ENCODE measurements at places on chromosomes 13 and 19.

GRCh38 chr13:41567363-41567762 is 110.0 kb downstream of the RGCC start:
- DNase-seq: no peak

- no peak for DNase-seq
These were observed 420 bp downstream of the IL17D start for GRCh38 chr13:20703780-20704458.

GRCh38 chr13:110525328-110526319 is 35.9 kb downstream of the RAB20 start:
- no peak for DNase-seq

GRCh38 chr19:5578097-5578846 is 10.5 kb upstream of the TINCR start:
- no peak for DNase-seq

DNA sequence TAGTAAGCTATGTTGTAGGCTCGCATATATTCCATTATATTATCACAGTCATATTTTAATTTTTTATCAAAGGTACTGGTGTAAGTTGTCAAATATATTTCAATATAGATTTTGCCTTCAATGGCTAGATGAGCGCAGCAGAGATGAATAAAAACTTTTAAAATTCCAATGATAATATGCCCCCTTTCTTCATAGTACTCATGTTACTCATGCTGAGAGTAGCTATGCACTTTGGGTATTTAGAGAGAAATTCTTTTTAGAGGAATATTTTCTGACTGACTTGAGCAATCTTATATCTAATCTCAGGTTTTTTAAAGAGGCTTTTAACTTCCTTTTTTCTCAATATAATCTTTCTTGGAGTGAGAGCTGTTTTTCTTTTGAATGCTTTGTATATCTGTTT is 11.4 kb downstream of the ZNF254 start:
- DNase-seq: no peak

- no peak for DNase-seq
These were observed 245.3 kb downstream of the PCCA start for GRCh38 chr13:100334214-100334613.

DNA sequence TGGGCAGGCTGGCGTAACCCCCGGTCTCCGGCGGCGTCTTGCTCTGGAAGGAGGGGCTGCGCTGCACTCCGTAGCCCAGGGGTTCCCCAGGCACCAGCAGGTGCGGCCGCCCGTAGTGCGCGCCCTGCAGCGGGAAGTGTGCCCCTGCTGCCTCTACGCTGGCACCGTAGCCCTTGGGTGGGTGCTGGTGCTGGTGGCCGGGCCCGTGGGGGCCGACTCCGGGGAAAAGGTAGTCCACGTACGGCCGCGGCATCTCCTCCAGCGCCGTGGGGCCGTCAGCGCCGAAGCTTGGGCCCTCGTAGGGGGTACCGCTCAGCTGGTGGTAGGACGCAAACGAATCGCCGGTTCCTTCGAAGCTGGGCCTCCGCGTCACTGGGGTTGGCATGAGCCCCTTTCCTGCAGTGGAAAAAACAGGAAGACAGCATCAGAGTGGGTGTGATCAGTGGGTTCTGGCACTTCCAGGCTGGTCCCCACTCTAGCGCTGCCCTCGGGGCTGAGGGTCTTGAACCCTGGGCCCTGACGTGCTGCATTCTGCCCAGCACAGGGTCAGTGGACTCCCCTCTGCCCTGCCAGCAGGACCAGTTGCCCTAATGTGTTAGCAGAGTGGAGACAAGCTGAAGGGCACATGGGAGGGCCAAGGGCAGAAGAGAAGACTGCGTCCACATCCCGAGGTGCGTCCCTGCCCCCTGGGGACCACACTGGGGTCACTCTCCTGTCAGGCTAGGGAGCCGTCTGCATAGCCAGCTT is 72.3 kb downstream of the LATS2 start:
- DNase-seq: no peak

DNA sequence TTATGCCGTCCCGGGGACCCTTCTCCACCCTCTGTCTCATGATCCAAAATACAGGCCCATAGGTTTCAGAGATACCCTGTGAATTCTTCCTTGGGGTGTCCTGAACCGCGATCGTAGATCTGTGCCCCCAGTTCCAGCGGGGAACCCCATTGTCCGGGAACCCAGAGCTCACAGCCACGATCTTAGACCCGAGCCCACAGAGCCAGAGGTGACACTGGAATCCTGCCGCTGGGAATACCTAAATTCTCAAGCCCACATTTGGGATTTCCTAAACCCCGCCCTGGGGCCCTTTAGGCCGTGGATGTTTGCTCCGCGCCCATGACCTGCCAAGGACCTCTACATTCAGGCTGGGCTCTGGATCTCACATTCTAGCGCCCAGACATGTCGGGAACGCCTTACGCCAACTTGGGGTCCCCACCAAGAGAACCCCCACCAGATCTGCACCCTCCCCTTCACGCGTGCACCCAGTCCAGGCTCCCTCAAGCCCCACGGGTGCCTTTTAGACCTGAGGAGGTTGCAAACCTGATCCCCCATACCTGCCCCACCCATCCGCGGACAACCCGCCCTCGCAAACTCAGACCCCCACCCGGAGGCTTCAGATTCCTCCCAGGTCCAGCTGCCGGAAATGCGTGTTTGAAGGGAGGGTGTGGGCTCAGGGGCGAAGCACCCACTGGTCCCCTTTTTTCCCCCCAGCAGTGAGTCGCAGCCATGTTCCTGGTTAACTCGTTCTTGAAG is 605 bp downstream of the CAPNS1 start:
- DNase-seq: no peak

DNA sequence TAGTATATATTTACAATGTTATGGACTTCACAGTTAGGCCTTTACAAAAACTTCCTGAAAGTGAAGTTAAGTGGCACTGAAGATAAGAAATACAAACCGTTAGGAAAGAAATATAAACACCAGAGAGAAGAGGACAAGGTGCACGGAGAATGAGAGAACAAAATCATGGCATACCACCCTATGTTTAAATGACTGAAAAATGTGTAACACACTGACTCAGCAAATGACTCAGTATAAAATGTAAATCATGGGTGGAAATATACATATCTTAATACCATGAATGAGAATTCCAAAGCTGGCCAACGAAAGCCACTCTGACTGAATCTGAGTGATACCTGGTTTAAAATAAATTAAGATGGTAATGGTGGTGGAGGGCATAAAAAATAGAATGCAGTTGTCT is 260.8 kb downstream of the DNAJC15 start:
- DNase-seq: no peak

- peak; percentile 98 for DNase-seq
These were observed at the start of the genes ODAD3 and PRKCSH for GRCh38 chr19:11435057-11435832. ODAD3 (minus strand) TSS chr19:11435121; CDS start chr19:11435016, 105 bp downstream. PRKCSH (plus strand) TSS chr19:11435635; CDS start chr19:11436118, 483 bp downstream.

DNA sequence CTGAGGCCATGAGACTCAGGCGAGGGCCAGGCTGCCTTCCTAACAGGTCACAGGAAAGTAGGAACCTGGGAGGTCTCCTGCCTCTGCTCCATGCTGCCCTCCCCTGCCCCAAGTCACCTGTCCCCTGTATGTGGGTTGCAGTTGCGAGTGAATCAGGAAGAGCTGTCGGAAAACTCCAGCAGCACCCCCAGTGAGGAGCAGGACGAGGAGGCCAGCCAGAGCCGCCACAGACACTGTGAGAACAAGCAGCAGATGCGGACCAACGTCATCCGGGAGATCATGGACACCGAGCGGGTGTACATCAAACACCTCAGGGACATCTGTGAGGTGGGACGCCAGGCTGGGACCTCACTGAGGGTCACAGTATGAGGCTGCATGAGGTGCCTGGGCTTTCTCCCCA is 22.8 kb upstream of the C1QTNF9 start:
- DNase-seq: no peak

- DNase-seq: no peak
These were observed 15.6 kb downstream of the CAPS start for GRCh38 chr19:5929625-5930024.

- DNase-seq: no peak
These were observed 17.4 kb downstream of the NMRK2 start for GRCh38 chr19:3949997-3950859.

GRCh38 chr19:39557811-39558623 is 18.1 kb upstream of the EID2 start:
- DNase-seq: no peak
